ENCODE measurements at places on chromosomes 11 and 22. TPM values are rescaled to one million over a fixed set of nuclear protein-coding genes. Genes with fewer than 3 reads are reported as not detected.

- no peak for DNase-seq
Measured at GRCh38 chr11:107184986-107185385, 166.7 kb upstream of the GUCY1A2 start.

DNA sequence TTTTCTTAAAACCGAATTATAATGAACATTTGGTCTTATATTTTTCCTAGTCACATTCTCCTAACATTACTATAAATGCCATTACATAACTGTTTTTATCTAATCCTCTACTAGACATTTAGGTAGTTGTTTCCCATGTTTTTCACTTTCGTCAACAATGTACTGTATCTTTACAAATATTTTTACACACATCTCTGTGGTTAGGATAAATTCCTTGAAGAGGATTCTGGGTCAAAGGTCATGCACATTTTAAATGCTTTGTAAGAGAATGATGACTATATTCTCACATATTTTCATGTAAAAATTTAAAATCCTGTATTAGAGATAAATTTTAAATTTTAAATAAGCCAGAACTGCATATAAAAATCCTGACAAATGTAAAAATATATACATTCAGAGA, 61.3 kb upstream of the CLNS1A start:
- DNase-seq: no peak

DNA sequence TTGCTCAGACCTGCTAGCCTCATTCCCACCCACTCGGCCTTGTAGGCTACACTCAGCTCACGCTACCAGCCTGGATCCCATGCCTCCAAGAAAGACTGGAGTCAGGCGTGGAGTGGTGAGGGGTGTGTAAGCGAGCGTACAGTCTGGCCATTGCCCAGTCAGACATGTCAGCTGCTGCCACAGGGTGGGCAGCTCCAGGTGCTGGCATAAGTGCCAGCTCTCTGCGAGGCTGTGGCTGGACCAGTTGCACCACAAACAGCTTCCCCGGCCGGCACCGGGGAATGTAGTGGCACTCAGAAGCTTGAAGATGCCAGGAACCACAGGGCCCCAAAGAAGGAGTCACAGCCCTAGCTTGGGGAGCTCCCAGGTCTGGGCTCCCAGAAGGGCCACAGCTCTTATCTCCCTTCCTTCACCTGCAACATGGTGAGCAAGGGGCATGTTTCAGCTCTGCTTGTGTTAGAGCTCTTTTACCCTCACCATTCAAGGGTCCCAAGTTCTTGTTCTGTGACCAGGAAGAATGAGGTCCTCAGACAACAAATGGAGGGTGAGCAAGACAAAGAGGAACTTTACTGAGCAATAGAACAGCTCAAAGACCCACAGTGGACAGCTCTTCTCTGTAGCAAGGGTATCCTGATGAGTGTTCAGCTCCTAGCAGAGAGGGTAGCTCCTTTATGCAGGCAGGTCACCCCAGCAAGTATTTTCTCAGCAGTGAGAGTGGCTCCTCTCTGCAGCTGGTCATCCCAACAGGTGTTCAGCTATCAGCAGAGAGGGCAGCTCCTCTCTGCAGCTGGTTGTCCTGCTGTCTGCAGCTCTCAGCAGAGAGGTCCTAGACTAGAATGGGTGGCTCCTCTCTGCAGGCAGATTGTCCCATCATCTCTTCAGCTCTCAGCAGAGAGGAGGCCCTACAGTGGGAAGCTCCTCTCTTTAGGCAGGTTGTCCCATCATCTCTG, 6.0 kb downstream of the SBF2 start:
- no peak for DNase-seq

DNA sequence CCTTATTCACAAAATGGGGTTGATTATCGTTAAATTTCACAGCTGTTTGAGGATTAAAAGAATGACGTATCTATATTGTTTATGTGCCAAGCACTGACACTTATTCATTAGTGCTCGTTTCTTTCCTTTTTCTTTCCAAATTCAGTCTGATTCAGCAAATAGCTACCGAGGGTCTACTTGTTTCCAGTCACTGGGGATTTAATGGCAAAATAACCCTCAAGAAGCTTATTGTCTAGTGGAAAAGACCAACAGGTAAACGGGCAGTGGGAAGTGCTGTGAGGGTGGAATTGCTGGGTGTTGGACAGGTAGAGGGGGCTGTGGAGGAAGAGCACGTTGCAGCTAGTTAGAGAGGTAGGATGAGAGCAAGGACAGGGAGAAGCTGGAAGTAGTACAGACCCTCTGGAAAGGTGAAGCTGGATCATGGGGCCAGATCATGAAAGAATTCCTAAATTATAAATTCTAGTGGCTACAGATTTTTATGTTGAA, 48.3 kb upstream of the BIRC3 start:
- DNase-seq: no peak

DNA sequence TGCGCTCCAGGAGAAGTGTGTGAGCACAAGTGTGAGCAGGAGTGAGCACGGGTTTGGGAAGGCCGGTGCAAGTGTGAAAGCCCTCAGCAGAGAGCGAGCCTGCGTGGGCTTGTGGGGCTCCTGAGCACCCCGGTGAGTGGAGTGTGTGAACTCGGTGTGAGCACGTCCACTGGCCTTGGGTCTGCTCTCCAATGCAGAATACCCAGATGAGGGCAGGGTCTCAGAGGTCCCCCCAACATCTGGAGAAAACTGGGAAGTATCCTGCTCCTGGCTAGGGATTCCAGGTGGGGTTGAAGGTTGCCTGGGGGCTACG, 1.2 kb downstream of the ESRRA start:
- no peak for DNase-seq

Gene DCUN1D5
- total RNA-seq: 26.4 TPM

Gene POU2AF2
- not detected for total RNA-seq

DNA sequence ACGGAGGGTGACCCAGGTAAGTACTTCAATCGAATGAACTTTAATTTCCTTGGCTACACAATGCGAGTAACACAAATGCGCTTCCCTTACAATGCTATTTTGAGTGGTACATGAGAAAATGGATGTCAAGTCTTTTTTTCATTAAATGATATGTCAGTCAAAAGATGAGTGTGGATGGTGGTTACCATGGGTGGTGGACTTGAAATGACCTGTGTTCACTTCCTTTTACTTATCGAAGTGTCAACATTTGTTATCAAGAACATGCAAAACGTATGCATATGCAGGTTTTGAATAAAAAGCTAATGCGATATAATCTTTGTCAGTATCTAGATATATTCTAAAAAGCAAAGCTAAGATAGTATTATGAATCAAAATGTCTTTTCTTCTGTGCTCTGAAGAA, 8.8 kb upstream of the APOL5 start:
- no peak for DNase-seq
